Pancreas (tissue), 10 donors: ENCODE measurements at places on chromosomes 1 and 21. TPM values are rescaled to one million over a fixed set of nuclear protein-coding genes. Genes with fewer than 3 reads are reported as not detected.

TACSTD2 gene
- 132 TPM for polyA plus RNA-seq

OVAAL gene
- not detected for polyA plus RNA-seq

POMGNT1 gene
- polyA plus RNA-seq, result 59.2 TPM

AVPR1B gene
- 1.1 TPM for polyA plus RNA-seq

ITLN2 gene
- 0.19 TPM for polyA plus RNA-seq

CBS gene
- 111 TPM for polyA plus RNA-seq

MANEAL gene
- 4.3 TPM for polyA plus RNA-seq

URB2 gene
- 2.3 TPM for polyA plus RNA-seq

DNA sequence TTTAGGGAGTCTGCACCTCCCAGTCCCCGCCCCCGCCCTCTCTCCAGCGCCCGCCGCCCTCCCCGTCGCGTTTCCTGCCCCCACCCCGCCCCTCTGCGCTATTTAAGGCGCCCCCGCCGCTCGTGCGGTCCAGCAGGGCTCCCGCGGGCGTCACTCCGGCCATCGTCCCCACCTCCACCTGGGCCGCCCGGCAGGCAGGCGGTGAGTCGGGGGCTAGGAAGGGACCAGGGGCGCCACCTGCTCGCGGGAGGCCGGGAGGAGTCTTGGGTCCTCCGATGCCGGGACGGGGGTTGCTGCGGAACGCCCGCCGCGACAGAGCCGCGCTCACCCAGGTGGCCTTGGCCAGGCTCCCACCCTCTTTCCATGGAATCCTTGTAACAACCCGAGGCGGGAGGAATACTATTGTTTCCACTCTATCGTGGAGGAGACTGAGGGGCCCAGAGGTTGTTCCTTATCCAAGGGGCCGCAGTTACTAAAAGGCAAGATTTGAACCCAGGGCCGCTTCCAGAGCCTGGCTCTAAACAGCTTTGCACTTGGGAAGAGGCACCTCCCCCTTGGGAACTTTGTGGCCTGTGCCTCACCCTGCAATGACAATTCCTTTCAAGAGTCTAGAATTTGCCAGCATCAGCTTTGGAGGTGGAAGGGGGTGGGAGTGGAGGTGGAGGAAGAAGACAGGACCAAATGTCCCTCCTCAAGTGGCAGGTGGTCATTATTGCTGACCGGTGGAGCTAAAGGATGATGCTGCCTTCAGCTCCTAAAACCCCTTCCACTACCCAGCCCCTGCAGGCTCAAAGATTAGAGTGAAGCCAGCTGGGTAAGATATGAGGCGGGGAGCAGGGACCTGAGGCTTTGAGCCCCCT lies at the start of gene GJA4:
GJA4 (plus strand) TSS at position 132 of the 860 bp plus-strand sequence. CDS start 1,215 bp downstream, outside the sequence.
- DNase-seq, result no peak
- no peaks in the 10 kb centered on the region for H3K27me3 ChIP-seq
- H3K27ac ChIP-seq, result no peak within 1 kb of the TSS
- no peaks in the 10 kb centered on the region for H3K4me1 ChIP-seq

DNA sequence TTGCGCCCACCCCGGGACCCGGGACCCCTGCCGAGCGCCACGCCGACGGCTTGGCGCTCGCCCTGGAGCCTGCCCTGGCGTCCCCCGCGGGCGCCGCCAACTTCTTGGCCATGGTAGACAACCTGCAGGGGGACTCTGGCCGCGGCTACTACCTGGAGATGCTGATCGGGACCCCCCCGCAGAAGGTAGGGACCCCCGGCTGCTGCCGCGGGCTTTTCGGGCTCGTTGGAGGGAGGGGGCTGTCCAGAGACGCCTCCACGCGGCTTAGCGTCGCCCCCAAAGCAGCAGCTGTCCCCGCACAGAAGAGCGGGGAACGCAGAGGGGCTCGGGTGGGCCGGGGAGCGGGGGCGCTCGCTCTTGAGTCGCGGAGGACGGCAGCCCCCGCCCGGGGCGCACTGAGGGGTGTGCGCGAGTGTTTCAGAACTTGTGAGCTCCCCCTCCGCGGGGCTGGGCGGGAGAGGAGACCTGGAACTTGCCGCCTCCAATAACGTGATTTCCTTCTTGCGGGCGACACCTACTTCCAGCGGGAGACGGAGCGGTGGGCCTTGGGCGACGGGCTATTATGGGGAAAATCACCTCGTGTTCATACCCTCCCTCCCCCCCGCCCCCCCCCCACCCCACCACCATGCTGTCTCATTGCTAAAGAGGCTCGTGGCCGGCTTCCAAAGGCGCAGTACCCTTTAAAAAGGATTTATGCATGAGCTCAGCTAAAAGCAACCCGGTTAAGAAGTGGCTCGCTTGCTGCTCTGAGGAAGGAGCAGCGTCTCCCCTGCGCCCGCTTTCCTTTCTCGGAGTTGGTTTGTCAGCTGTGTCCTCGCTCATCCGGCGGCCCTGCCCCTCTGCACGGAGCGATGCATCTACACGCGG lies 664 bp downstream of the BACE2 start:
- peak overlapping the region; percentile 84 for H3K4me3 ChIP-seq
- DNase-seq, result peak; percentile 46
- peaks cover 32% of the 10 kb centered on the region for H3K4me1 ChIP-seq
- peak overlapping the region; percentile 27 for H3K27ac ChIP-seq
- H3K27me3 ChIP-seq, result no peaks in the 10 kb centered on the region

- H3K27ac ChIP-seq, result no peak overlapping the region
- DNase-seq, result no peak
- no peaks in the 10 kb centered on the region for H3K27me3 ChIP-seq
- H3K36me3 ChIP-seq, result no peaks in the 10 kb centered on the region
Measured at GRCh38 chr1:220873868-220874655, 5.2 kb upstream of the HLX start.

DNA sequence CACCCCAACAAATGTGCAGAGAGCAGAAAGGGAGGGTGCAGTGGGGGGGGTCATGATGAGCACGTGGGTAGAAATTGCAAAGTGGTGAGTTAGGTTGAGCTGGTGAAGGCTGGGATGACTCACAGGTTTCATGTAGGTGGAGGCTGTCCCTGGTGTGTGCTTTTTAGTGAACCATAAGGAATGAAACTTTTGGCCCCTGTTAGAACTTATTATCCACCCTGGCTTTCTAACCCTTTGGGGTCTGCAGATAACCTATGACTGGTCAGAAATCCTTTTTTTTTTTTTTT lies 46.9 kb downstream of the DOP1B start:
- H3K27ac ChIP-seq, result peak overlapping the region; percentile 32
- H3K27me3 ChIP-seq, result no peaks in the 10 kb centered on the region
- DNase-seq, result peak; percentile 64
- no peak overlapping the region for H3K4me3 ChIP-seq

DNA sequence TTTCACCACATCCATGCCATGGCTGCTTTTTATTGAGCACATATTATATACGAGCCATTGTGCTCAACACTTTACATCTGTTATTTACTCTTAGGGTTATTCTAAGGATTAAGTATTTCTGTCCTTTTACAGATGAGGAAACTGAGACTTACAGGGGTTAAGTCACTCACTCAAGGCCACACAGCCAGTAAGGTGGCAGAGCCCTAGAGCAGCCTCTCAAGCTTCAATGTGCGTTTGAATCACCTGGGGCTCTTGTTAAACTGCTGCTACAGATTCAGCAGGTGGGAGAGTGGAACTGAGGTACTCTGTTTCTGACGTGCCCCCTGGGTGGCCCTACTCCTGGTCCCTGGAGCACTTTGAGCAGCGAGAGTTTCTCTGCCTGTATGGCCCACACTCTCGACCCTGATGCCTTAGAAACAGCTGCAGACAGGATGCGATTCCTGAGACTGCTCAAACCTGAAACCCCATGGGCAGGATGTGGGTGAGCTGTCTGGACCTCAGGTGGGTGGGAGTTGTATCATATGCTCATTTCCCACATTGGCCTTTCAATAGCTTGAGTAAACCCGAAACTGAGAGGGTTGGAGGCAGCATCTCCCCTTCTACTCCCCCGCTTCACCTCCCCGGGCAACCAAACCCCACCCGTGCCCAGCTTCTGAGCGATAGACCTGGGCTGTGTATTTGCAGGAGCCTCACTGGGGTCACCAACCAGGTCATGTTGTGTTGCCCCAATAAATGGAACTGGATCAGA lies 59.3 kb downstream of the MAN1C1 start:
- no peak overlapping the region for H3K4me3 ChIP-seq
- no peaks in the 10 kb centered on the region for H3K27me3 ChIP-seq
- DNase-seq, result peak; percentile 25
- H3K36me3 ChIP-seq, result no peaks in the 10 kb centered on the region
- H3K4me1 ChIP-seq, result no peaks in the 10 kb centered on the region
- no peak overlapping the region for H3K27ac ChIP-seq

DNA sequence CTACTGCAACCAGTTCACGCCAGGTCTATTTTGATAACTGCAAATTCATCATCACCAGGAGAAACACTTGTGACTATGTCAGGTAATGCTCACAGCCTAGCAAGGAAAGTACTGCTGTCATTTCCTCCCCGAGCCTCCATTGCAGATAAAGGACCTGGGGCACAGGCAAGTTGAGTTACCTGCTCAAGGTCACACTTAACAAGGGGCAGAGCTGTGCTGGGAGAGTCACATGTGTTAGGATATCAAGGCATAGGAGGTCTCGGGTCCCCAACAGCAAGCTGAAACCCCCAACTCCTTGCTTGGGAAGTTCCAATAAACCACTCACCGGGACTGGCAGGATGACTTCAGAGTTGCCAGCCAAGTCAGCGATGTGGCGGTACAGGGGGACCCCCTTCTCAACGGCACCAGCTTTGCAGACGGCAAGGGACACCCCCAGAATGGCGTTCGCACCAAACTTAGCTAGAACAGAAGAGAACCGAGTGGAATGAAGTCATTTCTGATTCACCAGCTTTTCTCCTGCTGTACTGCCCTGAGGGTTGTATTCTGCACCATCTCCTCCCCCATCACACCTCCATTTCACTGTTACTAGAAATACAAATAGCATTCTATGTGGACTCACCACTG lies 11.6 kb downstream of the ENO1 start:
- H3K27me3 ChIP-seq, result no peaks in the 10 kb centered on the region
- no peak overlapping the region for H3K27ac ChIP-seq
- no peaks in the 10 kb centered on the region for H3K4me1 ChIP-seq
- no peak for DNase-seq

- no peak overlapping the region for H3K4me3 ChIP-seq
- no peaks in the 10 kb centered on the region for H3K36me3 ChIP-seq
- DNase-seq, result no peak
- H3K27ac ChIP-seq, result no peak overlapping the region
Measured at GRCh38 chr21:18776936-18777335, 373.4 kb upstream of the TMPRSS15 start.

DNA sequence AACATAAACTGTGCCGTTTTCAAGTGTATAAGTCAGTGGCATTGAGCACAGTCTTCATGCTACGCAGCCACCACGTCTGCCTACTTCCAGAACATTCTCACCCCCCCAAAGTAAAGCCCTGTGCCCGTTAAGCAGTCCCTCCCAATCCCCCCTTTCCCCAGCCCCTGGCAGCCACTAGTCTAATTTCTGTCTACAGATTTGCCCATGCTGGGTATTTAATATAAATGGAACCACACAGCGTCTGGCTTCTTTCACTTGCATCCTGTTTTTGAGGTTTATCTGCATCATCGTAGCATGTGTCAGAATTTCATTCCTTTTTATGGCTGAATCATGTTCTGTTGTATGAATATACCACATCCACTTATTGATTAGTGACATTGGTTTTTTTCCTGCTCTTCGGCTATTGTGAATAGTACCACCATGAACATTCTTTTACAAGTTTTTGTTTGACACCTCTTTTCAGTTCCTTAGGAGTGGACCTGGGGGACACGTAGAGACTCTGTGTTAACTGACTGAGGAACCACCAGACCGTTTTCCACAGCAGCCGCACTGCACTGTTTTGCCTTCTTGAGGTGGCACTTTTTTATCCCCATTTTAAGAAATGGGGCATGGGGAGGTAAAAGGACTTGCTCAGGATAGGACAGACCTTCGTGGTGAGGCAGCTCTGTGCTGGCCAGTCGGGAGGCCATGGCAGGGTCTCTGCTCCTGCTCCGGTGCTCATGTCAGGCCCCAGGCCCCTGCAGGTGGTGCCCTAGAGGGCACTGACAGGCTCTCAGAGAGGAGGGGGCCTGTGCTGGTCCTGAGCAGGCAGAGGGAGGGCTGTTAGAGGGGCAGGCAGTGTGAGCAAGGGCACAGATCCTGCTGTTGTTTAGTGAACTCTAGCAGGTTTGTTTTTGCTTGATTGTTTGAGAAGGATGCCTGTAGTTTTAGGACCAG lies 123.8 kb downstream of the PCBP3 start:
- no peak overlapping the region for H3K4me3 ChIP-seq
- DNase-seq, result no peak
- H3K27ac ChIP-seq, result no peak overlapping the region
- H3K4me1 ChIP-seq, result no peaks in the 10 kb centered on the region
- no peaks in the 10 kb centered on the region for H3K27me3 ChIP-seq
